ENCODE measurements at places on chromosomes 4 and X. TPM values are rescaled to one million over a fixed set of nuclear protein-coding genes. Genes with fewer than 3 reads are reported as not detected.

Gene CT83
- total RNA-seq = not detected

Gene NAP1L3
- 0.61 TPM for total RNA-seq

Gene TAPT1
- 10.1 TPM for total RNA-seq

Gene WDR19
- total RNA-seq = 14.5 TPM

Gene SPATA18
- total RNA-seq = 6.8 TPM

Gene CCKAR
- total RNA-seq = not detected

Gene VSIG4
- not detected for total RNA-seq

Gene FGD1
- 10.2 TPM for total RNA-seq

DNA sequence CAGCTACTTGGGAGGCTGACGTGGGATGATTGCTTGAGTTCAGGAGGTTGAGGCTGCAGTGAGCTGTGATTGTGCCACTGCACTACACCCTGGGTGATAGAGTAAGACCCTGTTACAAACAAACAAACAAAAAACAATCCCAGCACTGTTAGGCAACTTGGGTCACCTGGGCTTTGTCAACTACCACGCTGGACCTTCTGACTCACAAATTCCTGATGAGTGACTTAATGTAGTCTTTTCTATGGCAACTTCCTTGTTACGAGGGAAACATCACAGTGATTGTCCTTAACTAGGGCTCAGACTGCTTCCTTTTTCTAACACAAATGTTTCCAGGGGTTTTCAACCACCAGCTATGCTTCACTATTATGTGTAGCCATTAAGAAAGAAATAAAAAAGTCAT, 128.8 kb upstream of the GPC4 start:
- DNase-seq = peak; percentile 86

DNA sequence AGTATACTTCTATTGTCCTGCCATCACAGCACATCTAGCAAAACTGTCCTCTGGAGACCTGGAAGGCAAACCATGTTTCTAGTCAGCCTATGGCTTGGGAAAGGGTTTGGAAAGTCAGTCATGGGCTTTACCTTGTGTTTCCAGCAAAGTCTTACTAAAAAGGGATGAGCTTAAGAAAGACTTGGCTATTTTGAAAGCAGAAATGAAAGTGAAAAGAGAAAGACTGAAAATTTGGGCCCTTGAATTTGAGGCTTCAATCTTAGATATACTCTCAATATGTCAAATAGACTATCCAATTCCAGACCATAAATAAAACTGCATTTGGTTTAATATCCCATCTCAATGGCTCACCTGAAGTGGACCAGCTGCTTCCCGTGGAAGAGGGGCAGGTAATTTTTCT, 127.9 kb downstream of the ZNF330 start:
- no peak for DNase-seq

GRCh38 chrX:65451663-65452062, 82.9 kb downstream of the LAS1L start:
- peak; percentile 17 for DNase-seq

DNA sequence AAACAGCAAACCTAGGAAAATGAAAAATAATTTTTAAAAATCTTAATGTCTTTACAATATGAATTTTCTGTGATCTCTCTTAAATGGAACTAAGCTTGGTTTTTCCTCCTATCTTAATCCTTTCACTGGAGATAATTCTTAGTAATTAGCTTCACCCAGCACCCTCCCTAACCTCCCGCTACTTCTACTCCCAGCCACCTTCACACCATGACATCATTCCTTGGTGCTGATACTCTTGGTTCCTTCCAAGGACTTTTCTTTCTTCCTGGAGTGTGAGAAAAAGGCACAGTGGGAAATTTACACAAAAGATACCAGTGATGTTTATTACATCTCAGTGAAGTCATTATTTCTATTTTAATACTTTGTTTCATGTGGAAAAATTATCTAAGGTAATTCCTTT, 163.6 kb upstream of the PLAC1 start:
- DNase-seq = no peak

GRCh38 chrX:110987292-110987691, 108.7 kb upstream of the PAK3 start:
- no peak for DNase-seq

DNA sequence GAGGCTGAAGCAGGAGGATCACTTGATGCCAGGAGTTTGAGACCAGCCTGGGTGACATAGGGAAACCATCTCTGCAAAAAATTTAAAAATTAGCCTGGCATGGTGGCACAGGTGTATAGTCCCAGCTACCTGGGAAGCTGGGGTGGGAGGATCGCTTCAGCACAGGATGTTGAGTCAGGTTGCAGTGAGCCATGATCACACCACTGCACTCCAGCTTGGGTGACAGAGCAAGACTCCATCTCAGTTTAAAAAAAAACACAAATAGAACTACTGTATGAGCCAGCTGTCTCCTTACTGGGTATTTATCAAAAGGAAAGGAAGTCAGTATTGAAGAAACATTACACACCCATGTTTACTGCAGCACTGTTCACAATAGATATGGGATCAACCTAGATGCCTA, 138.7 kb downstream of the RAP1GDS1 start:
- no peak for DNase-seq

- no peak for DNase-seq
Measured at GRCh38 chrX:30910124-30910860, 21.2 kb upstream of the TAB3 start.

GRCh38 chr4:116395408-116395807, 690.0 kb downstream of the TRAM1L1 start:
- DNase-seq = no peak

- no peak for DNase-seq
Measured at GRCh38 chr4:122050841-122051240, 99.0 kb upstream of the TRPC3 start.

GRCh38 chr4:52052475-52052780, 1.3 kb downstream of the SPATA18 start:
- DNase-seq = peak; percentile 9

- peak; percentile 50 for DNase-seq
Measured at GRCh38 chr4:68498413-68499007, 51.2 kb downstream of the TMPRSS11E start.

DNA sequence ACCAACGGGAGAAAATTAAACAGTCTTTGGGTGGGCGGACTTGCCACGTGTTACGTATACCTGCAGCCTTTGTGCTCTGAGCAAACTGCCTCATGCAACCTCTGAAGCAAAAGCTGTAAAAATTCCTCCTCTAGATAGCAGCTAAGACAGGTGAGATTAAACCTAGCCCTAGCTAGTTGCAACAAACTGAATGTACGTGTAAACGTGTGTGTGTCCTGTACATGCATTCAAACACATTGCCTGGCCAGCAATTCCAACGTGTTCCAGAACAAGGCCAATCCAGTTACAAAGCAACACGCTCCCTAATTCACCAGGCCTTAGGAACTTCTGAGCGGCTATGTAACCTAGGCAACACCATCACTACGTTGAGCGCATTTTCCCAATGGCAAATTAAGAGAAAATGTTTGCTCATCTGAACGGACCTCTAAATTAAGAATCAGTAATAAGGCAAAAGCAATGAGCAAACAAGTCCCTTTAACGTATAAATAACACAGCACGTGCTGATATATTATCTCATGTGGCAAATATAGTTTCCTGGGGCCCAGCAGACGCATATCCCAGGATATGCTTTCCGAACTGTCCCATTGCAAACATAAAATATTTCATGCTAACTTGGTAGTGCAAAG, 792 bp downstream of the PPID start:
- DNase-seq = peak; percentile 22

- no peak for DNase-seq
Measured at GRCh38 chrX:25015486-25016360, at the start of gene ARX. TSS of gene ARX (minus strand) at chrX:25015965. CDS start at chrX:25015737, 228 bp downstream.

DNA sequence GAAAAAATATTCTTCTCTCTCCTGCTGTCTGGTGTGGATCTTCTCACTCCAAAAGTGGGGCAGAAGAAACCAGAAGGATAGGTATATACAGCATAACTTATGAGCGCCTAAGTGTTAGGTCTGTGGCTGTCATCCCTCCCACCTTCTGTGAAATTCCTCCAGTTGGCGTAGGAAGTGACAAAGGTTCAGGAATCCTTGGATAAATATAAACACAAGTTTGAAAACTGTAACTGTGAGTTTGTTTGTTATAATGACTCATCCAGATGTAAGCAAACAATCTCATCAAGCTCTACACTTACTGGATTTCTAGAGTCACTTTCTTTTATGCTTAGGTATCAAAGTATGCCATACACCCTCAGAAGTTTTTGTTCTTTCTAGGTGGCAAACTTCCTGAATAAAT, 405.2 kb downstream of the FAT4 start:
- DNase-seq = no peak

- DNase-seq = no peak
Measured at GRCh38 chrX:121114691-121115090, 67.3 kb downstream of the GLUD2 start.

- DNase-seq = no peak
Measured at GRCh38 chr4:182235021-182235795, 8.0 kb upstream of the TENM3 start.

- no peak for DNase-seq
Measured at GRCh38 chrX:50812995-50813842, 775 bp downstream of the SHROOM4 start.

DNA sequence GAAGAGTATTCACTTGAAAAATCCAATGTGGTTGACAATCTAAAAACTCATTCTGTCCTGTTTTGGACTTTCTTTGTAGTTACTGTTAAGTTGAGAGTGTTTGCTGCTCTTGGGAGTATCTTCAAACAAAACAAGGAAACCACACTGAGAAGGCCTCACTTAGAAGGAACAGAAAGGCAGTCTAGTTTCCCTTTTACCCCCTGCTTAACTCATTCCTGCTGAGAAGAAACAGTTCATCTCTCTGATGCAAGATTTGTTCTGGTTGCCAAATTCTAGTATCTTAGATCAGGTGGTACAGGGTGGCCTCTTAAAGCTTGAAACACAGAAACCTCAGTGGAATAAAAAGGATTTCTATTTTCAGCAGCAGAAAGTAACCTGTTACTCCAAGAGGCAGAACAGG, 41.4 kb downstream of the GUCY2F start:
- no peak for DNase-seq

- no peak for DNase-seq
Measured at GRCh38 chrX:46965125-46965758, 53.0 kb downstream of the JADE3 start.

DNA sequence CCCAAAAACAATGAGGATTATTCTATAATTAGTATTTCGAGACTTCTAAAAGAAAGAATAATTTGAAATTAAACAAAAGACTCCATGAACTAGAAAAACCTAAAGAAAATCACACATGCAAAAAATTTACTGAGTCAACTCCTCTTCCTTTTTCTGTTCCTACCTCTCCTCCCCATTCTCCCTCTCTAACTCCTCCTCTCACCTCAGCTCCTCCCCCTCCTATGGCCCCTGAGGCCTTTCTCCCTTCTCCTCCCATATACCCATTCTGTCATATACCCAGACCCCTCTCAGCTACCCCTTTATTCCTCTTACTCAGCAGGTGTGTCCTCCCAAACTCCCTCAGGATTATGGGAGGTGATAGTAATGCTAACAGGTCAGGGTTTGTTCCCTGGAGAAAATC, 57.4 kb downstream of the SERTM2 start:
- no peak for DNase-seq

DNA sequence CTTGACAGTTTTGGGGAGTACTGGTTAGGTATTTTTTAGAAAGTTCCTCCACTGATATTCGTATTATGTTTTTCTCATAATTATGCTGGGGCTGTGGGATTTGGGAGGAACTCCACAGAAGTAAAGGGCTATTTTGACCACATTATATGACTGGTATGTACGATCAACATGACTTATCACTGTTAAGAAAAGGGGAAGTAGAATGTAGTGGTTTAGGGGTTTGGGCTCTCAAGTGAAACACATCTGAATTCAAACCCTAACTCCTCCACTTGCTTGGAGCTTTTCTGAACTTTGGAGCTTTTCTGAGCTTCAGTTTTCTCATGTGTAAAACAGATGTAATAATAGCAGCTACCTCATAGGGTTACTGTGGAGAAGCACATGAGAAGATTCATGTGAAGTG, 96.4 kb upstream of the C1GALT1C1 start:
- DNase-seq = no peak

- DNase-seq = no peak
Measured at GRCh38 chr4:66687459-66687858, 857.8 kb downstream of the CENPC start.

- DNase-seq = peak; percentile 37
Measured at GRCh38 chr4:154877110-154877760, 96.2 kb downstream of the RBM46 start.

- DNase-seq = no peak
Measured at GRCh38 chr4:138438608-138439007, 196.5 kb upstream of the SLC7A11 start.

- no peak for DNase-seq
Measured at GRCh38 chr4:132901224-132901623, 247.9 kb upstream of the PCDH10 start.

DNA sequence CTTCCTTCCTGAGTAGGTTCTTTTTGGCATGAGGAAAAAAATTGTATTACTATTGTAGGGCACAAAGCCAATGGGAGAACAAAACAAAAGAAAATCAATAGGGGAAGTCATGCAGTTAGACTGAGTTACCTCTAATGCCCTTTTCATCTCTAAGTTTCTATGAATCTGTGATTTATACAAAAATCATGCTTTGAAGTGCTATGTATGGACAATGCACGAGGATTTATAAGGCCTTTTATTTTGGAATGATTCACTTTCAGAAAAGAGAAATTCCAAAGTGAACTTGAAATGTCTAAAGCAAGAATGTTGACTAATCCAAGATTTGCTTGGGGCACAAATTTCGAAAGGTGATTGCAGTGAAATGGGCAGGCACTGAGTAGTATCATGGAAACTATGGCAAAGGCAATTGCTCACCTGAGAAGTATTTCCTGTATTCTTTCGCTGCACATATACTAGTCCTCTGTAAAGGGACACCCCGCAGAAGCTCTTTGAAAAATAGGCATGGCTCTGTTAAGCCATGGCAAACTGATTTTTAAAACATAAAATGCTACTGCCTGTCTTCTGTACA, 52.8 kb downstream of the ADGRG4 start:
- peak; percentile 97 for DNase-seq

- no peak for DNase-seq
Measured at GRCh38 chr4:153409924-153410501, 56.1 kb upstream of the TMEM131L start.
